ENCODE measurements at places on chromosomes 7 and 10.

- no peak for DNase-seq
- H3K4me3 ChIP-seq: no peak overlapping the region
- no peaks in the 10 kb centered on the region for H3K27me3 ChIP-seq
- H3K36me3 ChIP-seq: peaks cover 4% of the 10 kb centered on the region
Measured at GRCh38 chr10:72435570-72435969, 80.9 kb upstream of the DNAJB12 start.

DNA sequence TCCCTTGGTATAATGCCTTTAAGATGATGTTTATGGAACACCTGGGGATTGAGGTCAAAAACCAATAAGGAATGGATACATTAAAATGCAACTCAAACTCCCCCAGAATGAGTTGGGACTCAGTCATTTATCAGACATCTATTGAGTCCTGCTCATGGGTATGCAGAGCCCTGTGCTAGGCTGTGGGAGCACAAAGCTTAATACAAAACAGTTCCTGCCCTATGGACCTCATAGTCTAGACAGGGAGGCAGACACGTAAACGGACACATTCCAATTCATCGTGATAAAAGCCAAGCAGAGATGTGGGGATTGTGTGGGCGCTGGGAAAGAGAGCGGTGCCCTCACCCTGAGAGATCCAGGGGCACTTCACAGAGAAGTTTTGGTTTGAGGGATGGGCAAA, 181.7 kb downstream of the PTEN start:
- DNase-seq: no peak
- no peak overlapping the region for H3K27ac ChIP-seq
- H3K36me3 ChIP-seq: no peaks in the 10 kb centered on the region
- no peak overlapping the region for H3K4me3 ChIP-seq
- peaks cover 12% of the 10 kb centered on the region for H3K4me1 ChIP-seq

- peak overlapping the region; percentile 89 for H3K27ac ChIP-seq
- H3K27me3 ChIP-seq: no peaks in the 10 kb centered on the region
- peak; percentile 80 for DNase-seq
- H3K36me3 ChIP-seq: peaks cover 83% of the 10 kb centered on the region
- peaks cover 68% of the 10 kb centered on the region for H3K4me1 ChIP-seq
- peak overlapping the region; percentile 86 for H3K4me3 ChIP-seq
Measured at GRCh38 chr7:130912082-130912861, 178.3 kb upstream of the KLF14 start.

GRCh38 chr10:98880971-98881370, 354.7 kb downstream of the HPSE2 start:
- DNase-seq: no peak
- H3K4me1 ChIP-seq: no peaks in the 10 kb centered on the region
- H3K36me3 ChIP-seq: no peaks in the 10 kb centered on the region
- no peak overlapping the region for H3K27ac ChIP-seq
- H3K4me3 ChIP-seq: no peak overlapping the region

- H3K27ac ChIP-seq: no peak overlapping the region
- H3K4me3 ChIP-seq: no peak overlapping the region
- peaks cover 39% of the 10 kb centered on the region for H3K27me3 ChIP-seq
- DNase-seq: no peak
Measured at GRCh38 chr10:101164020-101164419, 32.9 kb downstream of the TLX1 start.

Data from MCF 10A (cell line).